ENCODE measurements at places on chromosomes 2 and 18.

DNA sequence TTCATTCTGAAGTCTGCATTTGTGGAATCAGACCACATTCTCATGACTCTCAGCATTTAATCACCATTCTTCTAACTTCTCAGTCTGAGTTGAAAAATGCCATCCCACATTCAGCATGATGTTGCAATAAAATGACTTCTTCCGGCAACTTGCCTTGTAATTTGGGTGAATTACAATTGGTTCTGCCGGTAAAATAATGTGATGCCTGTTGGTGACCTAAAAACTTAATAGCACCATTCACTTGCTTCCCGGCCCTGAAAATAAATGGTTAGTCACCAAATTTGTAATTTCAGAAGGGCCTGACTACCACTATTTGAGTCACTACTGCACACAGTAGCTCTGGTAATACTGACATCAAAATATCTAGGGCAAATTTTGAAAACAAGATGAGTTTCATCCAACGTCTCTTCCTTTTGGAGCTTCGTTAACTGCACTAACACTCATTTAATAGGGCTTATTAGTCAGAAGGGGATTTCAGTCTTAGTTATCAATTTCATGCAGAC lies 637.1 kb upstream of the CHAC2 start:
- DNase-seq: no peak

GRCh38 chr2:157261199-157261782 lies 3.8 kb downstream of the GALNT5 start:
- no peak for DNase-seq

DNA sequence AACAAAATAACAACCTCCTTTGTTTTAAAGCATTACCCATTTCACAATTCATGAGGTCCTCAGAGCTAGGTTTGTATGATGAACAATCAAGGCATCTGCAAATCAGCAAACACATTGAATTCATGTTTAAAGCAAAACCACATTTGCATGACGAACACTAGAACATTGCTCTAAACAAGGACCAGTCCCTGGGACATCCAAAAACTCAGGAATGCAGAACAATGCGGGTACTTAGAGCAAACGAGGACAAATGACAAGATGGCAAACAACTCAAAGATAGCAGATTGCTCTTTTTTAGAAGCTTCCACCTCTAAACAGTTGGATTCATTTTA lies 45.7 kb upstream of the RALBP1 start:
- DNase-seq: no peak

- DNase-seq: no peak
Measured at GRCh38 chr2:141899740-141900139, 231.1 kb downstream of the LRP1B start.

DNA sequence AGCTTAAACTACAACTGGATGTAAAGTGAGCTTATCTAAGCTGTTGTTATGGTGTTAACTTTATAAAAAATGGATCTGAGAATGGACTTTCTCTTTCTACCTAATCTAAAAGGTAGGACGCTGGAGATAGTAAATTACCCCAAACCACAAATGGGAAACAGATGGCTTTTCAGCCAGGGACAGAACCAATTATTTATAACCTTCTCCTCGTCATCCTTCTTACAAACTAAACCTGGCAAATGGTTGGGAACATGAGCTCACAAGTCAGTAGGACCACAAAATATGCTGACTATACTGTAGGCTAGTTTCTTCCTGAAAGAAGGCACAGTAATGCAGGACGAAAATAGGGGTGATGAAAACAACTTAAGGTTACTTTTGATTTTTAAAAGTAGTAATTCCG lies 32.7 kb upstream of the ZDBF2 start:
- DNase-seq: no peak

DNA sequence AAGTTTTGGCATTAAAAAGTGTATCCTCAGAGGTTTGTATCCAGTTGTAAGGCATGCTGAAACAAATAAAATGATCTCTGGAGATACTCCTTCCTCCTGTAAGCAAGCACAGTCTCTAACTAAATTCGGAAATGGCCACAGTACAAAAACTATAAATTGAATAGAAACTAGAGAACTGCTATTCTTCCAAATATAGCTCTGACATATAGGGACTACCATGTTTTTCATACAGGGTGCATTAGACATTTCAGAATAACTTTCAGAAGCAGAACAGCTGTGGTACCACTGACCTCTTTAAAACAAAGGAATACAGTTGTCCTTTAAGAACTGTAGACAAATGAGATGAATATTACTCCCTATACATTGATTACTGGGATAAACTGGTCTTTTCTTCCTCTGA lies 568.5 kb downstream of the ARHGAP15 start:
- no peak for DNase-seq

GRCh38 chr18:1481577-1481976 lies 576.9 kb downstream of the ADCYAP1 start:
- DNase-seq: no peak

DNA sequence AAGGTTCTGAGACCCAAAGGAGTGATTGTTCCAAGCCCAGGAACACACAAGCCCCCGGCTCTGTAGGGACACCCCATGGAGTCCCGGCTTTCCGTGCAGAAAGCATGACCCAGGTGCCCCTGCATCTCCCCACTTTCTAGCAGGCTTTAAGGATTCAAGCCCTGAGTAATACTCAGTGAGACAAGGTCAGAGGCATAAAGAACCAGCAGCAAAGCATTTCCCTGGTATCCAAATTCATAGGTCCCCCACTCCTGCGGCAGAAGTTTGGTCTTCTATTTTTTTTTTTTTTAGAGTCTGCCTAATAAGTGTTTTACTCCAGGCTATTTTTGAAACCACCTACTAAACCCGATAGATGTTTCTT lies 16.3 kb downstream of the TSHZ1 start:
- no peak for DNase-seq

GRCh38 chr2:73979686-73980085 lies 5.0 kb upstream of the TET3 start:
- DNase-seq: no peak

DNA sequence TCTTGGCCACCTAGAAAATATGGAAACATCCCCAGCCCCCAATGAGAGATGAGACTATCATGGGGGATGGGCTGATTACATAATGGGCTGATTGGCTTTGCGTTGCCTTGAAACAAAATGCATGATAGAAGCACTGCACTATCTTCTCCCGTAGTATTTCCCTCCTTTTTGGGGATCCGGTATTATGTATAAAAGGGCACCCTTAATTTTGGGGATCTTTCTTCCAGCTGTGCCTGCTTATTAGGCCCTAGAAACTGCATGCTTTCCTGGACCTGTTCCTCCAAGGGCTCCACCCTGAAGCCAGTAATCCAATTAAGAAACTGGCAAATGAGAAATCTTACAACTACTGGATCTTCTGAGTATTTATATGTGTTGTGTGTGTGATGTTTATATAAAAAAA lies 34.9 kb upstream of the SH3RF3 start:
- no peak for DNase-seq

Measured in NCI-H1092 (cell line).